Lower lobe of right lung (tissue), 2 donors: ENCODE measurements at places on chromosomes 4 and X. TPM values are rescaled to one million over a fixed set of nuclear protein-coding genes. Genes with fewer than 3 reads are reported as not detected.
A peak's percentile ranks its signal among the peaks of the same experiment; 100 is the strongest.

The CRMP1 gene
- total RNA-seq = 6.2 TPM

The GASK1B gene
- total RNA-seq = 22.7 TPM

The SORBS2 gene
- total RNA-seq = 49.3 TPM

The TCP11X2 gene
- total RNA-seq = 0.27 TPM

The DUSP9 gene
- total RNA-seq = not detected

- no peak overlapping the region for H3K4me3 ChIP-seq
- no peak overlapping the region for H3K27ac ChIP-seq
- no peaks in the 10 kb centered on the region for H3K4me1 ChIP-seq
- H3K27me3 ChIP-seq = no peaks in the 10 kb centered on the region
- H3K36me3 ChIP-seq = no peaks in the 10 kb centered on the region
- no peak for DNase-seq
Observed at GRCh38 chr4:144873226-144873990, 224.6 kb downstream of the ANAPC10 start.

DNA sequence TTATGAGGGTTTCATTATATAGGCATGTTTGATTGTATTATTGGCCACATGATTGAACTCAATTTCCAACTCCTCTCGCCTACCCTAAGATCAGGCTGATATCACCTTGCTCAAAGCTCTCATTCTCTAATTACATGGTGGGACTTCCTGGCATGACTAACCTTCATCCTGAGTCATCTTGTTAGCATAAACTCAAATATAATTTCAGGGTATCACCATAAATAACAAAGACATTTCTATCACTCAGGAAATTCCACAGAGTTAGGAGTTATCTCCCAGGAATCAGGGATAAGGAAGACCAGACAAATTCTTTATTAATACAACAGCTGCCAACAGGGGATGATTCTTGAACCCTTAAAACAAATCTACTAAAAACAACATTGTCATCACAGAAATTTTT is 90.7 kb downstream of the NDST3 start:
- no peaks in the 10 kb centered on the region for H3K27me3 ChIP-seq
- H3K36me3 ChIP-seq = no peaks in the 10 kb centered on the region
- no peak overlapping the region for H3K27ac ChIP-seq
- H3K4me1 ChIP-seq = no peaks in the 10 kb centered on the region
- DNase-seq = no peak
- H3K4me3 ChIP-seq = no peak overlapping the region

DNA sequence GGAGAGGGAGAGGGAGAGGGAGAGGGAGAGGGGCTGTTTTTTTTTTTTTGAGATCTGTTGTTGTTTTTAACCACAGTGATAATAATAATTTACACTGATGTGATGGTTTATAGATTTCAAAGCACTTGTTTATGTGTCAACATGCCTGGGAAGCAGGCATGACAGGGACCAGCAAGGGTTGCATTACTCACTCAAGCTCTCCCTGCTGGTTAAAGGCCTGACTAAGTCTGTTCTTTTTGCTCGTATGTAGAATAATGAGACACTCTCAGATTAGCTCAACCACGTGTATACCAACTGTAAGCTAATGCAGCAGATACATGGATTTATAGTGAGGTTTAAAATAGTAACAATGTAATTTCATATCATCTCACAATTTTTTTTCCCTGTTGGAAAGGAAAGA is 134.6 kb upstream of the BOD1L1 start:
- H3K36me3 ChIP-seq = no peaks in the 10 kb centered on the region
- no peak for DNase-seq
- H3K27me3 ChIP-seq = no peaks in the 10 kb centered on the region
- no peak overlapping the region for H3K4me3 ChIP-seq
- H3K4me1 ChIP-seq = no peaks in the 10 kb centered on the region

DNA sequence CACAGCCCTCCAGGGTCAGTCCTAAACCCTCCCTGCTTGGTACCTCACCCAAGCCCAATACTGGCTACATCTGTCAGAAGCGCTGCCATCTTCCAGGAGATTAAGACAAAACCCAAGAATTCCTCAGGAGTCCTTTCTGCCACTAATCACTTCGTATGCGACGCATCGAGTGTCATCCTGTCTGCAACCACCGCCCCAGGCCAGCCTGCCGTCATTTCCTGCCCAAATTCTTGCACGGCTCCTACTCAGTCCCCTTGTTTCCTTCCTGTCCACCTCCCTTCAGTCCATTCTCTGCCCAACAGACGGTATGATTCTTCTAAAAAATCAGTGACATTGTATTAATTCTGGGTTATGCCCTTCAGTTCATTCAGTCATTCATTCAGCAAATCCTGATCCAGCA is 113.6 kb downstream of the NFKB1 start:
- no peak for DNase-seq
- H3K27me3 ChIP-seq = no peaks in the 10 kb centered on the region
- no peak overlapping the region for H3K4me3 ChIP-seq
- peaks cover 77% of the 10 kb centered on the region for H3K36me3 ChIP-seq
- peaks cover 14% of the 10 kb centered on the region for H3K4me1 ChIP-seq
- peak overlapping the region; percentile 13 for H3K27ac ChIP-seq

DNA sequence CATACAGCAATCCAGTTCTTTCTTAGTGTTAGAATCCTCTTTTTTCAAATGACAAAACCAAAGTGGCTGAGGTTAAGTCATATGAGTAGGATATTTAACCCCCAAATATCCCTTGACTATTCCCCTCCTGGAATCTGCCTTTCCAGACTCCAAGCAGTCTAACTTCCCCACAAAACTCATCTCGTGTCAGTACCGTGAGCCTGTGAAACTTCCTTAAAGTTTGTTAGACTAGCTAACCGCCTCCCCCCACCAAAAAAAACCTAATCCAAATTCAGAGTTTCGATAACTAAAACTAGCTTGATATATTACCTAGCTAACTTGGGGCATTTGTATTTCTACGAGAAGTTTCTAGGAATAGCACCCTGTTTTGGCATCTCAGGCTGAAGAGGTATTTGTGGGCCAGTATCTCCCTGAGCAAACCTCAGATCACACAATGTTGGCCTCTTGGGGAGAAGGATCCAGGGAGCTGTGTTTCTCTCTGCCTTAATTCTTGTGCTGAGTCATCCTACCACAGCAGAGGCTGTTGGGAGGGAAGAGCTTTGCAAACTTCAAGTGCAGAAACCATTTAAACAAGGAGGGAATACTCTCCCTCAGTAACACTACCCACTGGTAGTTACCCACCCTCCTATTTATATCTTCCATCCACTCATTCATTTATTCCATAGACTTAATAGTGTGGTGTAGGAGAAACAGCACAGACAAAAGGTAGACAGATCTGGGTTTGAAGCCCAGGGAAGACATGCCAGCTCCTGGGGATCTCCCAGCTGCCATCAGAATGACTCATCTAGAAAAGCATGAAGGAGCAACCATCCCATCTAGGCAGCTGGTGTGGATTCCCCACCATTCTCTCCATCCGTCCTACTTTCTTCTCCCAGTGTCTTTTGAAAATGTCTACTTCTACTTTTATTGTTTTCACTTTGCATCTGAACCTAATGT is 39.3 kb upstream of the TXK start:
- peaks cover 8% of the 10 kb centered on the region for H3K36me3 ChIP-seq
- DNase-seq = no peak
- no peak overlapping the region for H3K27ac ChIP-seq
- H3K4me1 ChIP-seq = peaks cover 5% of the 10 kb centered on the region

DNA sequence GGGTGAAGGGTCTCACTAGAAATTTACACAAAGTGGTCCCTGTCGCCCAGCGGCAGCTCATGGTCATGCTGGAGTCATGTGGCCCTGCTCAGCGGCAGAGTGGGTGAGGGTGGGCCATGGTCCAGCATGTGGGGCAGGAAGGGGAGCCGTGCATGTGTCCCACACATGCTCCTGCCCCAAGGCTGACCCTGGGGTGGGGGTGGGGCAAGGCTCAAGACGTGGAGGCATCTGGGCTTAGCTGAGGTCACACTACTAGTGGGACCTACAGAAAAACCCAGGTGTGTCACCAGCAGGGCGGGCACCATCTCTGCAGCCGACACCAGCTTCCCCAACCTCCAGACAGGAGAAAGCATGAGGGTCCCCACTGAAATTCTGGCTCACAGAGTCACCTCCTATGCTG is 42.4 kb downstream of the EVC start:
- H3K36me3 ChIP-seq = peaks cover 75% of the 10 kb centered on the region
- no peaks in the 10 kb centered on the region for H3K27me3 ChIP-seq
- no peak for DNase-seq
- H3K27ac ChIP-seq = no peak overlapping the region
- H3K4me1 ChIP-seq = no peaks in the 10 kb centered on the region
- no peak overlapping the region for H3K4me3 ChIP-seq
